Naive thymus-derived CD4-positive, alpha-beta T cell (primary cell): ENCODE measurements at places on chromosomes 12 and 14.

- H3K4me1 ChIP-seq = no peaks in the 10 kb centered on the region
- no peak overlapping the region for H3K4me3 ChIP-seq
- DNase-seq = no peak
- H3K36me3 ChIP-seq = no peaks in the 10 kb centered on the region
- no peaks in the 10 kb centered on the region for H3K27me3 ChIP-seq
- no peak overlapping the region for H3K27ac ChIP-seq
Measured at GRCh38 chr12:118958520-118958919, 22.8 kb upstream of the SRRM4 start.

- no peak overlapping the region for H3K27ac ChIP-seq
- no peak overlapping the region for H3K4me3 ChIP-seq
- no peaks in the 10 kb centered on the region for H3K4me1 ChIP-seq
- DNase-seq = no peak
Measured at GRCh38 chr12:30928356-30929244, 2.1 kb downstream of the TSPAN11 start.

GRCh38 chr14:100882026-100882967 lies 21.2 kb downstream of the RTL1 start:
- H3K27me3 ChIP-seq = no peaks in the 10 kb centered on the region
- no peak overlapping the region for H3K4me3 ChIP-seq
- DNase-seq = no peak
- no peaks in the 10 kb centered on the region for H3K36me3 ChIP-seq

DNA sequence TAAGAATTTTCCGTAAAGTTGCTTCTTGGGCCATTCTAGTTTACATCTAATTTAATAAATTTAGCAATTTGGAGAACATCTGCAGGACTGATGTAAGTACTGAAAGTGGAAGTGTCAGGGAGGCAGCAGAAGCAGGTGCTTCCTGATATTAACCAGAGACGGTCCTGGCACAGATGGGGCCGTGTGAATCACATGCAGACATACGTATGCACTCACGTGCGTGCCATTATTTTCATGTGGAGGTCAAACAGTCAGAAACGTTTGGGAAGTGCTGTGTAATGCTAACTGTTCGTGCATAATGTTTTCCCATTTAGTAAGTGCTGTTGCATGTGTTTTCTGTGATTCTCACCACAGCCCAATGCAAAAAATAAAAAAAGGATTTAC lies 87.8 kb upstream of the DYNC1H1 start:
- no peak overlapping the region for H3K4me3 ChIP-seq
- DNase-seq = peak; percentile 48
- peaks cover 8% of the 10 kb centered on the region for H3K36me3 ChIP-seq
- H3K4me1 ChIP-seq = peaks cover 52% of the 10 kb centered on the region
- H3K27me3 ChIP-seq = no peaks in the 10 kb centered on the region

DNA sequence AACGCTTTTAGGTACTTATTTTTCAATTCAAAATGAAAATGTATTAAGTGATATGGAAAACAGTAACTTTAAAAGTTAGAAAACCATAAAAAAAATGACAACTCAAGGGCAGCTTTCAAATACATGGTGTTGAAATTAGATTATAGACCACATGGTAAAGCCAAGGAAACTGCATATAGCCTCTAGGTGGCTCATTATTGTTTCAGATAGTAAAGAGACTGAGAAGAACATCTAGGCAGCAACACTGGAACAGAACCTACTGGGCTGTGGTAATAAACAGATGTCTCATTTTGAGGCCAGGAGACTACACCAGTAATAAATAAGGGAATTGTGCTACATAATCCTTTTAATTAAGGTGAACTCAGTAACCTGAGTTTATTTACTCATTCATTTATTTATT lies 13.0 kb downstream of the FBXO33 start:
- no peak overlapping the region for H3K27ac ChIP-seq
- peaks cover 9% of the 10 kb centered on the region for H3K4me1 ChIP-seq
- H3K27me3 ChIP-seq = no peaks in the 10 kb centered on the region
- H3K4me3 ChIP-seq = no peak overlapping the region
- no peak for DNase-seq

GRCh38 chr14:20769421-20769820 lies 1.2 kb downstream of the EDDM3B start:
- H3K27ac ChIP-seq = no peak overlapping the region
- H3K4me3 ChIP-seq = no peak overlapping the region
- no peaks in the 10 kb centered on the region for H3K27me3 ChIP-seq
- H3K4me1 ChIP-seq = no peaks in the 10 kb centered on the region

- H3K4me3 ChIP-seq = no peak overlapping the region
- no peaks in the 10 kb centered on the region for H3K4me1 ChIP-seq
- no peak overlapping the region for H3K27ac ChIP-seq
- DNase-seq = no peak
Measured at GRCh38 chr12:113244478-113244958, 23.3 kb downstream of the TPCN1 start.

- H3K27me3 ChIP-seq = no peaks in the 10 kb centered on the region
- no peak for DNase-seq
- no peaks in the 10 kb centered on the region for H3K4me1 ChIP-seq
- no peak within 1 kb of the TSS for H3K27ac ChIP-seq
Measured at GRCh38 chr14:69879175-69880043, at the start of gene SMOC1. Gene SMOC1, plus strand, starts transcription at chr14:69879416. Its CDS starts 263 bp downstream, at chr14:69879679.

DNA sequence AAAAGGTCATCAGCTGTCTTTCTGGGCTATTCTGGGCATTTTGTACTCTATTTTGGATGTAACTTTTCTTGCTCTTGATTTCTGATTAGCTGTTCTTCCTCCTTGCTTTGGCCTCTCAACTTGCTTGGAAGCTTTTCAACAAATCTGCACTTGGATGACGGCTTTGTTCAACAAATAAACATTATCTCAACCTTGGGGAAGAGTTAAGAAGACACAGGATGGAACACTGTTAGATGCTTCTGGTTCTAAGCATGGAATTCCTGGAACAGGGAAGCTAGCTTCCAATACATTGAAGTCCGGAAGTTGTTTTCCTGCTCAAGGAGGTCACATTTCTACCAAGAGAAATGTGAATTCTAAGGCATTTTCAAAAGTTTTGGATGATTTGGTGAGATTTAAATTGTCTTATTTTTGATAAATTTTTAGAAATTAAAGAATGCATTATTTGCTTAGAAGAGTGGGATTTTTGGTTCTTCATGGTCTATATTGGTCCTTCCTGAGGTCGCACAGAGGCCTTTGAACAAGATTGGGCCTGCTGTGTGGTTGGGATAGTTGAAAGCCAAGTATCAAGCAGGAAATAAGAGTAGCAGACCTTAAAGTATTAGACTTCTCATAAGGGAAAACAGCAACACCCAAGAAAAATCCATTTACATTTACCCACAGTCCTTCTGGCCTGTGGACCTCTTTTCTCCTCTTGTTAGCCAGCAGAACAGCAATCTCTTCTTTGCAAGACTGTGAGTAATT lies 59.2 kb downstream of the PPFIBP1 start:
- no peak overlapping the region for H3K27ac ChIP-seq
- H3K4me1 ChIP-seq = no peaks in the 10 kb centered on the region
- H3K27me3 ChIP-seq = no peaks in the 10 kb centered on the region
- no peaks in the 10 kb centered on the region for H3K36me3 ChIP-seq
- no peak for DNase-seq

DNA sequence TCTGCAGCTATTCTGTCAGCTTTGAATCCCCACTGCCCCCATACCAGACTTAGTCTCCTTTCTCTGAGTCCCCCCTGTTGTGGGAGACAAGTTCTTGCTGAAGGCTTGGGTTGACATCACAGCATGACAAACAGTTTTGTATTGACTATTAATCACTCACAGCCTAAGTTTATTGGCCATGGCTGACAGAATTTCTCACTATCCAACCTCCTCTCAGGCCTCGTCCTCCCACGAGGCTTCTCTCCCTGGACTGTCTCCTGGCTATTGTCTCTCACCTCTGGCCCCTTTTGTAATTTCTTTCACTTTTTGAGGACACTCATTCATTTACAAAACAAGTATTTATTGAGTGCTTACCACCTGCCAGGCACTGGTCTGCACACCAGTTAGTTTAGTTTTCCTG lies 35.2 kb upstream of the DCD start:
- DNase-seq = no peak
- no peak overlapping the region for H3K27ac ChIP-seq
- no peaks in the 10 kb centered on the region for H3K27me3 ChIP-seq
- H3K36me3 ChIP-seq = no peaks in the 10 kb centered on the region

DNA sequence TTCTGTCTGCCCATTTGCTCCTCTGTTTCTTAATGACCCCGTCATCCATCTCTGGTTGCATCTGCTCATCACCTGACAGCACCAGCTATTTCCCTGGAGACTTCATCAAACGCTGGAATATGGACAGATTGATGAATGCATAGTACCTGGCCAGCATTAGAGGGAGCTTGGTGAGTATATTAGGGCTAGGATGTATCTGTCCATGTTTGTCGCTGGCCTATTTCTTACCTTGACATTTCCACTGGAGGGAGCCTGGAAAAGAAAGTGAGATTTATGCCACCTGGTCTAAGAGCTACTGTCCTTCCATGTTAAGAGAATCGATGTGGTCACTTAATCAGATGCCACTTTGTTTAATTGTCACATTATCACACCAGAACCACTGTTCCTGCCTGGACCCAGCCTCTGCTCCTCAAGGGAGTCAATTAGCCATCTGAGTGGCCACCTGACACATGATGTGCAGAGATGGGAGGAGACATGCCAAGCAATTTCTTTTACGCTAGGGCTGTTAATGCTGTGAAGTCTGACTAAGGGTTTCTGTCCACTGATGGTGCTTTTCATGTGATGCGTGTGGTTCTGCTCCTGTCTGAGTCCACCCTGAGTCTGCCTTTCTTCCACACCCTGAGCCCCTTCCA lies 75.3 kb upstream of the SFSWAP start:
- no peaks in the 10 kb centered on the region for H3K36me3 ChIP-seq
- DNase-seq = no peak
- no peak overlapping the region for H3K27ac ChIP-seq
- no peaks in the 10 kb centered on the region for H3K27me3 ChIP-seq

DNA sequence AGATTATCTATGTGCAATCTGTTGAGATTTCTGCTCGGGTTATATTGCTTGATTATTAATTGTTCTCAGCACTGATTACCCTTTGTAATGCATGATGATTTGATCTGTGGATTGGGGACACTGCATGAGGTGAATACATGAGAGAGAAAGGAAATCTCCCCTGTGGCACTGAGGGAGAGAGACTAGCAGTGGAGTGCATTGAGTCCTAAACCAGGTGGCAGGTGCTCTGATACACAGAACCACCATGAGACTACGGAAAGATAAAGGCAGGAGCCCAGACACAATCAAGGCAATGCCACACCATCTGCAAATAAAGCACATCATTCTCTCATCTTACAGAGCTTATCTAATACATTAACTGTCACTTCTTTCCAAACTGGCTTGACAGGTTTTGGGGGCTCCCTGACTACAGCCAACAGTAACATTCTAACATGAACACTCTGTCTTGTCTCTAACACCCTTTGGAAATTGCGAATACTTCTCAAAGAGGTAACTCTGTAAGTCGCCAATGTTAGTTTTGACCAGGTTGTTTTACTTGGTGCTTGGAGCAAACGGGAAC lies 37.6 kb upstream of the TSPAN8 start:
- no peaks in the 10 kb centered on the region for H3K27me3 ChIP-seq
- H3K36me3 ChIP-seq = no peaks in the 10 kb centered on the region
- no peaks in the 10 kb centered on the region for H3K4me1 ChIP-seq
- DNase-seq = no peak
- no peak overlapping the region for H3K4me3 ChIP-seq

DNA sequence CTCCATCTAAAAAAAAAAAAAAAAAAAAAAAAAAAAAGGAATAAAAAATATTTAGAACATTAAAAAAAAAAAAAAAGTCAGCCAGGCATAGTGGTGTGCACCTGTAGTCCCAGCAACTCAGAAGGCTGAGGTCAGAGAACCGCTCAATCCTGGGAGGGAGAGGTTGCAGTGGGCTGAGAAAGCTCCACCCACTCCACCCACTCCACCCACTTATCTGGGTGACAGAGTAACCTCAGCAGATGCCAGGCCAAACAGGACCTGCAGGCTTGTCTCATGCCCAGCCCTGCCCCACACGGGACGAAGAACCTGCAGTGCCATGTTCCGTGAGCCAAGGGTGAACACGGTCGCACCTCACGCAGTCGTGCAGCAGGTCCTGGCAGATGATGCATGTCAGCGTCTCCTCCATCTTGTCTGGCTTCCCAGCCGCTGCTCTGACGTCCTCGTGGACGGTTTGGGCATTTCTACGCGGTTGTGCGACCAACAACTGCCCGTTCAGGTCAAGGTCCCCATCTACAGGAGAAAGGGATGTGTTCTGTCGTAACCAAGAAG lies 28.6 kb downstream of the CHFR start:
- no peak overlapping the region for H3K4me3 ChIP-seq
- no peaks in the 10 kb centered on the region for H3K27me3 ChIP-seq
- H3K4me1 ChIP-seq = no peaks in the 10 kb centered on the region
- DNase-seq = no peak
